ENCODE measurements at places on chromosomes 3 and 15.
A peak's percentile ranks its signal among the peaks of the same experiment; 100 is the strongest.

DNA sequence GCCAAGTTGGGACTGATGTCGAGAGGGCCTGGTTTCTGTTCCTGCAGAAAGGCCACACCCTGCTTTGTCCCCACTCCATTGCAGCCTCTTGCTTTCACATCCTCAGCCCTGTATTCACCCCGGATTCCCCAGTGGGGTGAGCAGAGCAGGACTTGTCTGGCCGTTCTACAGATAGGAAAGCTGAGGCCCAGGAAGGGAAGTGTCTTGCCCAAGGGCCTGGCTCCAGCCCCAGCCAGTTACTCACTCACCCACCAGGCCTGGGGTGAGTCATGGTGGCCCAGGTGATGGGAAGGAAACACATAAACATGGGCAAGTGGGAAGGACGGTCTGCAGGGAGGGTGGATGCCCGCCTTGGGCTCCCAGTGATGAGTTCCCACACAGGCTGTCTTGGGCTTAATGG is 6.1 kb upstream of the DUSP7 start:
- no peak for DNase-seq

GRCh38 chr3:189568961-189569360 is 62.2 kb upstream of the TP63 start:
- DNase-seq = no peak

DNA sequence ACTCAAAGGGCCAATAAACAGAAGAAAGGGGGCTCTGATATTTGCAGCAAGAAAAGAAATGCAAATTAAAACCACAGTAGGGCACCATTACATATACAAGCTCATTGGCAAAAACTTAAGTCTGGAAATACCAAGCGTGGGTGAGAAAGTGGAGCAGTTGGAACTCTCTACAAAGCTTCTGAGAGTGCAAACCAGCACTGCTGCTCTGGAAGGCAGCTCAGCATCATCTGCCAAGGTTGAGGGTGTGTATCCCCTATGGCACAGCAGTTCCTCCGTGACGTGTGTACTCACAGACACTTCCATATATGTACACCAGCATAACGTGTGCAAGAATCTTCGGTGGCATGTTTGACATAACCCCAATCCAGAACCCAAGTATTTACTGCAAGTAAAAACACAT is 271.0 kb upstream of the ATP10A start:
- DNase-seq = no peak

DNA sequence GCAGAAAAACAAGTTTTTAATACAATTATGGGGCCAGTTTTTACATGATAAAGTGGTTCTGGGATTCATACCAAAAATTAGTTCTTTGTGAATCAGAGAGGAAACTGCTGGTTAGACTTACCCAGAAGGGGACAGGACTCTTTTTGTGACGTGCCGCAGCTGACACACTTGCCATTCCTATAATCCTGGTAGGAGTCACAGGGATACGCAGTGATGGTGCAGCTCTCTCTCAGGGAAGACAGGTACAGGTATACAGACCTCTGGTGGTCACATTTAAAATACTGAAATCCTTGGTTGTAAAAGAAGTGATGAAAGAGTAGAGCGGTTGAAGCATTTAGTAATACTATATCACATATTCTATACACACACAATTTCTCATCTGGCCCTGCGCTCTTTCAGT is 20.2 kb upstream of the TMEM41A start:
- DNase-seq = no peak

DNA sequence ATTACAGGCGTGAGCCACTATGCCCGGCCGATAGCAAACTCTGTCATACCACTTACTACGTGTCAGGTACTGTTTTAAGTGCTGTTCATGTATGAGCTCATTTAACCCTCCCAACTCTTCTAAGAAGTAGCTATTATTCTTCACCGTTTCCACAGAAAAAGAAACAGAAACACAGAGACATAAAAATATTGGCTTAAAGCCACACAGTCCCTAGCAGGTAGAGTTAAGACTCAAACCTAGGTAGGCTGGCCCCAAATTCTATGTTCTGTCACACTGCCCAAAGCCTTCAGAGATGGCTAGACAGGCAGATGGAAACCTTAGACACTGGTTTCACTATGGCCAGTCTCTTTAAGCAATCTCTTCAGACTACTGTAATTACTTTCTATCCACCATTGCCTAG is 149.8 kb upstream of the KCNMB2 start:
- DNase-seq = no peak

DNA sequence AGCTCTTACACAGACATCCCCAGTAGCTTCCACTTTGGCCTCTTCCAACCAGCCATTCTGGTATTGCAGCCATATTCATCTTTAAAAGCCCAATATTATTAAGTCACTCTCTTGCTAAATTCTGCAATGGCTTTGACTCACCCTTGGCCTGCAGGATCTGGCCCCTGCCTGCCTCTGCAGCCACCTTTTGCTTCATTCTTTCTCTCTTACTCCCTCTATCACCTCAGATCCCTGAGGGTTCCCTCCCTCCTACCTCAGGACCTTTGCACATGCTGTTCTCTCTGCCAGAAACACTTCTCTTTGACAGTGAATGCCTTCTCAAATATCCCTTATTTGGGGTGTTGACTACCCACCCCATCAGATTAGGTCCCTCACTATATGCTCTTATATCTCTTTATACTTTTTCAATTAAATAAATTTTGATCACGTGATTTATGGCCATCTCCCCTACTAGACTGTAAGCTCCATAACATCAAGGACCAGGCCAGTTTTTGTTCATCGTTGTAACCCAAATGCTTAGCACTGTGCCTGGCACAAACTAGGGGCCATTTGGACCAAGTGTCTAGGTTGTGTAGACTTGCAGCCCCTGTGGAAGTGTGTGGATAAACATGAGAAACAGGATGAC is 32.3 kb upstream of the UBE2Q2 start:
- DNase-seq = no peak

DNA sequence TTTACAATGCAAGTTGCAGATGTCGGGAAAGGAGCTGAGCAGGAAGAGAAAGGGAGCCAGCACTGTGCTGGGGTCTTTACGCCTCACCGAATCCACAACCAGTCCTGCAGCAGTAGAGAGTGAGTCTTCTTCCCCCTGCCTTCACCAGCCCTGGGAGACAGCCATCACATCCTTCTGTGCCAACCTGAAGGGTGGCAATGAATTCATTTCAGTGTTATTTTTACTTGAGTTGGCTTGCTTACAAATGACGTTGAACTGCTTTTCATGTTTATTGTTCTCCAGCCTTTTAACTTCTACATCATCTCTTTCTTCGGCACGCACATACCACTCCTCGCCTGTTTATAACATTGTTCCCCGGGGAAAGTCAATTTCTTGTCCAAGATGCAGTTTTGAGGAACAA is 77.1 kb downstream of the TRIM42 start:
- DNase-seq = no peak

GRCh38 chr3:116001151-116001621 is 377.9 kb downstream of the GAP43 start:
- no peak for DNase-seq

- DNase-seq = no peak
These were observed 15.3 kb upstream of the KBTBD12 start for GRCh38 chr3:127899766-127900165.

DNA sequence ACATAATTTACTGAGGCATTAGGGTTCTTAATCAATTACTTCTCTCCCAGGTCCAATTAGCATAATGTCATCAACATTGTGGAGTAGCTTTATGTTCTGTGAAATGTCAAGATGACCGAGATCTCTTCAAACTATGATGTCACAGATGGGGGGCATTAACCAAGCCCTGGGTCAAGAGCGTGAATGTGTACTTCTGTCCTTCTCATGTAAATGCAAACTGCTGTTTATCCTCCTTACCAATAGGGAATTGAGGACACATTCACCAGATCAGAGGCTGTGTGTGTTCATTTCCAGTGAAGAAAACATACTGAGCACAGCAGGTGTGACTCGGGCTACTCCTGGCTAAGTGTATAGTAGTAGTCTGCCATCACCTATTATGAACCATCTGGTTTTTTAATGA is 177.9 kb downstream of the MINAR1 start:
- DNase-seq = no peak

- DNase-seq = no peak
These were observed 43.2 kb downstream of the TMEM39A start for GRCh38 chr3:119420196-119420595.

GRCh38 chr3:50411229-50411628 is 51.9 kb upstream of the TMEM115 start:
- no peak for DNase-seq

GRCh38 chr3:24521420-24522145 is 26.9 kb upstream of the THRB start:
- DNase-seq = peak; percentile 14

GRCh38 chr3:143697975-143698374 is 150.3 kb downstream of the SLC9A9 start:
- DNase-seq = no peak

DNA sequence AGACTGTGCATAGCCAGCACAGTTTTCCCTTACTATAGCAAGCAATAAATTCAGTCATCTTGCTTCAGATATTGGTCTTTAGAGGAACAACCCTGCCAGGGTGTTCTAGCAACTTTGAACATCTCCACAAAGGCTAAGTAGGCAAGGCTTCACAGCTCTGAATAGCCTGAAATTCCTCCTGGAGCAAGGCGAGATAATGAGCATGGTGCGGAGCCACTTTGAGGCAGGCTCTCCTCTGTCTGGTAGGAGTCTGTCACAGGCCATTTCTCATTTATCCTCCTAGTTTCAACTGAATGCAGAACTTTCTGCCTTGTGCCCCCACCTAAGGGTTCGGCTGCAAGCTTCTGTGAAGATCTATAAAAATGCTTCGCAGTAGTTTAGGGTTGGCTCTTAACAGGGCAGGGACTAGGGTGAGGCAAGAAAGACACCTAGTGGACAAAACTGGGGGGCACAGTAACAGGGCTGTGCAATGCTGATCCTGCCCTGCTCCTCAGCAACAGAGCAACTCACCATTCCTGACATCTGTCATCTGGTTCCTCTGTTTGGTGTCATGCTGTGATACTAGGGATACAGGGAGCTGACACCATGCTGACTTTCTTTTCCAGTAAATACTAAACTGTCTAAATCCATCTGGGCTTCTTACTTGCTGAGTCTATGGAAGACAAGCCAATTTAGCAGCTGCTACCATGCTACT is 16.6 kb upstream of the EHHADH start:
- no peak for DNase-seq

- peak; percentile 38 for DNase-seq
These were observed 641 bp downstream of the OPA1 start for GRCh38 chr3:193593668-193594030.

- DNase-seq = no peak
These were observed 27.6 kb downstream of the MEX3B start for GRCh38 chr15:82018201-82018600.

- no peak for DNase-seq
These were observed 181.7 kb downstream of the LPP start for GRCh38 chr3:188335656-188336055.

- no peak for DNase-seq
These were observed 2.9 kb downstream of the GHRL start for GRCh38 chr3:10289787-10290355.

DNA sequence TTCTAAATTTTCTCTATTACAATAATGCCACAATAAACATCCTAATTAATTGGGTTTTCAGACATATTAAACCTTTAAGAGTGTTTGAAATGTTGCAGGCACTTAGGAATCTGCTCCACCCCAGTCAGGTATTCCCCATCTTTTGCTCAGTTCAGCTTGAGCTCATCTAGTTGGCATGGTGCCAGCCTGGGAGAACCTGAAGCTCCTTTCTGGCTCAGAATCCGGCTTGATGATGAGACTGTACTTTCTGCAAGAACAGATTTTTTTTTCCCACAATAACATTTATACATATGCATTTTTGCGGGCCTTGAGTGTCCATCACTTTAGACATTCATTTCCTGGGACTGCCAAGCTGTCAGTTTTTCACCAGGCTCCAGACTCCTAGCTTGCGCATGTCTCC is 7.7 kb upstream of the OXSR1 start:
- no peak for DNase-seq

- no peak for DNase-seq
These were observed 249.9 kb downstream of the CACNA2D3 start for GRCh38 chr3:54372232-54372631.

DNA sequence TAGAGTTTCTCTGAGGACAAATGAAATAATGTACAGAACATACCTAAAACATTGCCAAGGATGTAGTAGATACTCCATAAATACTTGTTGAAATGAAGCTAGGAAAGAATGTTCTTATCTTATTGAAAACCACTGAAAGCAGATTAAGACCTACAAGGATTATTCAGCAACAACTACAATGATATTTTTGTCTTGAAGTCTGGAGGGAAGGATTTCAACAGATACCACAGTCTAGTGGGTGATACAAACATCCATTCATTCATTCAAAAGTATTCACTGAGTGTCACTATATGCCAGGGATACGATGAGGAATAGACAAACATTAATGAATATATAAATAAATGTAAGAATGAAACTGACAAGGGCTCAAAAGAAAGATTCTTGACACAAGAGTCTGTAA is 74.7 kb upstream of the THBS1 start:
- DNase-seq = no peak

DNA sequence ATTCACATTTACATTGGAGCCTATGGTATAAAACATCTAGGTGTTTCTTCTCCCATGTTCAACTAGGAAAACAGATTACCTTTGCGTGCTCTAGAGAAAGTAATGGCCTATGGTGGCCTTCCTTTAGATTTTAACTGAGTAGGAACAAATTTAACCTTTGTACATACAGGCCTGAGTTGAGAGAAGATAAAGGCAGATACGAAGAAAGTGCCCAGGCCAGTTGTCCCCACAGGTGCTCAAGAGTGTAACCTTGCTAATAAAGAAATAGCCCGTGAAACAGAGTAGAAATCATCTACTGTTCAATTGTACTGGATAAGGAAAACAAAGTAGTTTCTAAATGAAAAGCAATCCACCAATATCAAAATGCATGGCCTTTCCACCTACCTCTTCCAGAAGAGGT is 6.8 kb upstream of the TSC22D2 start:
- DNase-seq = no peak

DNA sequence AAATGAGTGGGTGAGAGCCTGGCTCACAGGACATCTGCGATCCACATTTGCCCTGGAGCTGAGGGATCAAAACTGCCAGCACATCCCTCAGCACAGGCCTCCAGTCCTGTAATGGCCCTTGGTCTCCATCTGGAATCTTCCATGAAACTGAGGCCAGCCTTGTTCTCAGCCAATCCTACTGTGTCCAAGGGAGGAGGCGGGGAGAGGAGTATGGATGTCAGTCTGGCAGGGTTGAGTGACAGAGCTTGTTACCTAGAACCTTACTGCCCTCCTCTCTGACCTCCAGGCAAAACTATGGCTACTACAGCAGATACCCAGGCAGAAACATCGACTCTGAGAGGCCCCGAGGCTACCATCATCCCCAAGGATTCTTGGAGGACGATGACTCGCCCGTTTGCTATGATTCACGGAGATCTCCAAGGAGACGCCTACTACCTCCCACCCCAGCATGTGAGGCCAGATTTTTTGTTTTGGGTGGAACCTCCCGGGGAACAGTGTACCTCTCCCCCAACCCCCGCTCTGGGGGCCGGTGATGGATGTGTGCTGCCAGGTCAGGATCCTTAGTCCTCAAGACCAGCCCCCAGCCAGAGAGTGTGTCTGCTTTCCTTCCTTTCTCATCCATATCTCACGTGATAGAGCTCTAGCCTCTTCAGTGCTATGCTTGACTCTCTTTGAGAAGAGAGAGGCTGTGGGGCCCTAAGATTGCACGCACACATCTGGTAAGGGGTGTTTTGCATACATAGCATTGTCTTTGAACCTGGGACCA is 41.3 kb downstream of the CHDH start:
- DNase-seq = no peak
